Stimulated activated CD4-positive, alpha-beta T cell treated with anti-CD3 and anti-CD28 coated beads, Interleukin-1b, Interleukin-23, amount 100 ng/mL, for 1 hour (primary cell): ENCODE measurements at places on chromosomes 1 and 21.

DNA sequence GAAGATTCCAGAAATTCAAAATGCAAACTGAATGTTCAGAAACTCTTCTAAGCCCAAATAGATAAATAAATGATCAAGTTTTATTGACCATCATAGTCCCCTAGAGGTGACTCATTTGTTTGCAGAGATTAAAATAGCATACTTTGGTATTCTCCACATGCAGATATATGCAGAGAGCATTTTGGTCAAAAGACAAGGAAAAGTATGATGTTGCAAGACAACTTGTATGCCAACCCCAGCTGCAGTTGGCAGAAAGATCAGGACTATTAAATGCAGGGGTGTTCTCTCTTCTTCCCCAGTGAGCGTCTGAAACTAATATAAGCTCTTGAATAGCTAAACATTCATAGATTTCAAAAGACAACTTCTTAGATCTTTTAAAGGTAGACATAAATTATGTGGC, 404.9 kb downstream of the LTN1 start:
- no peak for DNase-seq

GRCh38 chr1:41616563-41616962, 132.1 kb upstream of the EDN2 start:
- no peak for DNase-seq

GRCh38 chr1:222275729-222276465, 272.0 kb downstream of the HHIPL2 start:
- no peak for DNase-seq

DNA sequence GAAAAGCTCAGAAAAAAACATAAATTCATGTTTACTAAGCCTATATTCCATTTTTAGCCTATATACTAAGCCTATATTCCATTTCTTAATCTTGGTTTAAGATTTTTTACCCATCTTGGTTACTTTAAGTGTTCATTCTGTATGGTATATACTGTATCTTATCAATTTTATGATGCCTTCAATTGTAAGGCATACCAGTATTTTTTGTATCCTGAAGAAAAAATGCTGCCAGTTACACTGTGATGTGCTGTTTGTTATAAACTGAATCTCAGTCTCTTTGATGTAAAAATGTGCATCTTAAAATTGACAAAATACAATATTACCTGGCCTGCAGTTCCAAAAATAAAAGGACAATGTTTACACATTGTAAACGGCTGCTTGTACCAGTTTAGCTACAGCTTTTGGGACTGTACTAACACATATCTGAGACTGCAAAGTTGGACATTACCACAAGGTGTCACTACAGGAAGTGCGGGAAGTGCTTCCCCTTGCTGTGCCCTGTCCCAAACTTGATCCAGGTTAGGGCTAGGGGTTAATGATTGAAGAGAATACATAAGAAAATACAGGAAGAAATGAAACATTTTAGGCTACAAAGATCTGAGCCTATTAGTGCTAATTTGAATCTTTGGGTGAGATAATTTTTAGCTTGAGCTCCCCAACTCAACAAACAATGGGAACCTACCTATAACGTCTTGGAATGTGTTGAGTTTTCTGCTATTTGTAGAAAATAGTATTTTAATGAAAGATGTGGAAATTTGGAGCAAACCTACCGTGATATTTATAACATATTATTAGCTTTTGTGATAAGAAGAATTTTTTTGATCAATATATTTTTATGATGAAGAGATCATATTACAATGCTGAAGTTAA, 108.9 kb downstream of the LBR start:
- no peak for DNase-seq

DNA sequence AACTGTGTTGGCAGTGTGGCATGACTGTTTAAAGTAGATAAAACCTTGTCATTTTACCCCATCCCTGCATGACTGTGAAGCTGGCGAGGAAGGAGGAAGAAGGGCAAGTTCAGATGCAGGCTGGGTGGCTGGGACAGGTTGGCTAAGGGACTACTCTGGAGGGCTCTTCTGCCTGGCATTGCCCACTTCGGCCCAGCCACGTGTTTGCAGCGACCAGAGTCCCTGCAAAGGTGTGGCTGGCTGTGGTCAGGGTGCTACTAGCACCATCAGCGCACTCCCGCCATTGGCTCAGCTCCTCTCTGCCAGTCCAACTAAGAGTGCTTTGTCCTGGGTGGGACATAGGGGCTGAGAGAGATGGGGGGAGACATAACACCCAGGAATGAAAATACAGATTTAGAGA, 7.2 kb downstream of the C1orf115 start:
- DNase-seq = no peak

DNA sequence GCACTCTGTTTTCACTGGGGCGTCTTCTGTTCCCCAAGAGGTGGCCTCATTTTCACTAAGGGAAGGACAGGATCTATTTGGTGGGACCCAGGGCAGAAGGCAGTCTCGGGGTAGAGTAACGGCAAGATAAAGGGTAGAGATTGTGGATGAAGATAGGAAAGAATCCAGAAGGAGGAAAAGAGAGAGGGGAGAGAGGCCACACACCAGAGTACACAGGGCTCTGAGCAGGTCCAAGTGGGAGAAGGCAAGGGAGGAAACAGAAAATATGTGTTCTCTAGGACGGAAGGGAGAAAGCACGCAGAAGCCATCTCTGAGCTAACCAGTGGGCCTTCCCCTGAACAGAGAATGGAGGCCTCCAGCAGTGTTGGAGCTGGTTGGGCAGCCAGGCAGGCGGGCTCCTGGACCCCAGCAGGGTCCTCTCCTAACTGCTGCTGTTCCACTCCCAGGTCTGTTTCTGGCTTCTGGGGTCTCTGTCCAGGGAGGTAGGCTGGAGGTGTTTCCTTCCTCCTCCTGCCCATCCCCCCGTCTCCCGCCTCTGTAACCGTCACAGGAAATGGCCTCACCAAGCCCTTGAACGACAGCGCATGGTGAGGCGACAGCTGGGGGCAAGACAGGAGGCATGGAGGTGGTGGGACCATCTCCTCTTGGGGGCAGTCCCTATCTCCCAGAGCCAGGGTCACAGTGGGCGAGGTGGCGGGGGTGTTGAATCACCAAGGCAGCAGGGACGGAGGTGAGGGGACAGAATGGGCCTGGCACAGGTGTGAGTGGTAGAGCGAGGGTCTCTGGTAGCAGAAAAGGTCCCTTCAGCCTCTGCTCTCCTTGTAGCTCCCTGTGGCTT, 649 bp downstream of the PTPN7 start:
- DNase-seq = peak; percentile 45

DNA sequence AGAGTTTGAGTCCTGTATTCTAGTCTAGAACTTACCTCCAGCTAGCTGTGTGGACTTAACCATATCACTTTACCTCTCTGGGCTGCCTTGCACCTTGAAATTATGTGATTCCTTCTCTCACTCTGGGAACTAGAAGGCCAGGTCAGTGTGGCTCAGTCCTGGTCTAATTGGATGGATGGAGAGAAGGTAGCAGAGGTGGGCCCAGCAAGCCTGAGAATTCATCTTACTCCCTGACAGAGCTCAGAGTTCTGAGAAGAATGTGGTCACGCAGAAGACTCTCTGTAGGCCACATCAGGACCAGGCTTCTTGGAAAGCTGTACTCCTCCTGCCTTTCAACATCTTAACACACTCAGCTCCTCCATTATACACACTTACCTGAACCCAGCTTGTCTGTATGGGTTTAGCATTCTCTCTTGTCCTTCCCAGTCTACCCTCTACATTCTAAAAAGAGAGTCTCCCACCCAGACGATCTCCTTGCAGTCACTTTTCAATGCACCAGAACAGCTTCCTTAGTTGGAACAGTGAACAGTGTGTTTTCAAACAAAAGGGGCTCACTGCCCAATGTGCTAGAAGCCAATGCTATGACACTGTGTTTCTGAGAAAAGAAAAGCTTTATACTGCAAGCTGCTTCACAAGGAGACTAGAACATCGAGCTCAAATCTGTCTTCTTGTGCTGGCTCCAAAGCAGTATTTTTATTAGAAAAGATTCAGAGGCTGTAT, 60.5 kb downstream of the CAPN9 start:
- no peak for DNase-seq

DNA sequence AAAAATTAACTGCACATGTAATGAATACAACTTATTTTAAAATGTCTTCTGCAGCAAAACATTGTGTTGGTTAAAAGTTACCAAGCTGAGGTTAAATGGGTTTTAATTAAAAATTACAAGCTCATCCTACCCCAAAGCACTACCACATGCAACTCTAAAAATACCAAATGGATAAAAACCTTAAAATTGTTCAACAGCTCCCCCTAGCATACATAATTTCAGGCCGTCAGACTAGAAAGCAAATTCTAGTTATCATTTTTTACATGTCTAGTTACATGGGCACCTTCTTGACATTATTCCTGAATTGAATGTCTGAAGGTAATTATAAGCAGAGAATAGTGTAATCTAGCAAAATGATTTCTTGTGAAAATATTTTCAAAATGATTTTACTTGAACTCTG, 176.5 kb downstream of the C1orf21 start:
- no peak for DNase-seq

GRCh38 chr1:59814901-59815825, at the start of gene HOOK1:
Gene HOOK1 (plus strand): TSS chr1:59814949. CDS start chr1:59815118, 169 bp downstream.
- DNase-seq = peak; percentile 10

- DNase-seq = no peak
Observed at GRCh38 chr1:242718967-242719366, 194.5 kb upstream of the PLD5 start.

GRCh38 chr1:9553736-9554144, 14.5 kb downstream of the SLC25A33 start:
- DNase-seq = no peak

- no peak for DNase-seq
Observed at GRCh38 chr21:45034556-45035476, 39.6 kb upstream of the ADARB1 start.

DNA sequence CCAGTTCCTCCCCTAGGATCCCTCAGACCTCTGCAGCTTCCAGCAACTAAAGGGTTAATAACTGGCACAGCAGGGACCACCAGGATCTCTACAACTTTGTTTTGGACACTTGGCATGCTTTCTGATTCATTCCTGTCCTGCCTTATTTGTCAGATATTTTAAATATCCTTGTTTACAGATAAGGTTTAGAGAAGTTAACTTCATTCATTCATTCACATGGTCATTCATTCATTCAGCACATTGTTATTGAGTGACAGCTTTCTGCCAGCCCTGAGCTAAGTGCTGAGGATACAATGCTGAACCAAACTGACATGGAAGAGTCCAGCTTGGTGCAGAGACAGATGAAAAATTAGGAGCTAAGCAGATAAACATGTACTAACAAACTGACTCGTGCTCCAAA, 8.8 kb upstream of the PHC2 start:
- DNase-seq = no peak

DNA sequence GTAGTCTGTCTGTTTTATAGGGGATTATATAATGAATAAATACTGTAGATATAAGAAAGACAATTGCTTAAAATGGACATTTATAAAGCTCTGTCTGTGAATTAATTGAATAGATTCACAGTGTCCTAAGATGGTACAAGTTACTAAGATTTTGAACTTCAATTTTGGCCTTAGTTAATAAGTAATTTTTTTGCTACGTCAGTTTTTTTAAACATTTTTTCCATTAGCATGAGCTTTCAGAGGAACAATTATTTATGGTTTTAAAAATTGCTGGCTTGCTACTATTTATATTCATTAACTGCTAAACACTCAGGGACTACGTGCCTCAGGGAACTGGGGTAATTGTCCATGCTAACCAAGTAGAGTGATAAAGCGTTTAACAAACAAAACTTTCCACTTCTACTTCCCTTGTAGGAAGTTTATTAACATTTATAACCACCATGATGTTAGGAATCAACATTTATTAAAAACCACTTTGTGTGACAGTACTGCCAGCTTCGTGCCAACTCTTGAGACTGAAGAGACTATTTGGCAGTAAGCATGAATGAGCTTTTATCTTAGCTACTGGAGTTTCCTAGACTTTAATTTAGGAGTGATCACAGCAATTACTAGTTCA, 65.4 kb upstream of the PTGS2 start:
- DNase-seq = no peak

DNA sequence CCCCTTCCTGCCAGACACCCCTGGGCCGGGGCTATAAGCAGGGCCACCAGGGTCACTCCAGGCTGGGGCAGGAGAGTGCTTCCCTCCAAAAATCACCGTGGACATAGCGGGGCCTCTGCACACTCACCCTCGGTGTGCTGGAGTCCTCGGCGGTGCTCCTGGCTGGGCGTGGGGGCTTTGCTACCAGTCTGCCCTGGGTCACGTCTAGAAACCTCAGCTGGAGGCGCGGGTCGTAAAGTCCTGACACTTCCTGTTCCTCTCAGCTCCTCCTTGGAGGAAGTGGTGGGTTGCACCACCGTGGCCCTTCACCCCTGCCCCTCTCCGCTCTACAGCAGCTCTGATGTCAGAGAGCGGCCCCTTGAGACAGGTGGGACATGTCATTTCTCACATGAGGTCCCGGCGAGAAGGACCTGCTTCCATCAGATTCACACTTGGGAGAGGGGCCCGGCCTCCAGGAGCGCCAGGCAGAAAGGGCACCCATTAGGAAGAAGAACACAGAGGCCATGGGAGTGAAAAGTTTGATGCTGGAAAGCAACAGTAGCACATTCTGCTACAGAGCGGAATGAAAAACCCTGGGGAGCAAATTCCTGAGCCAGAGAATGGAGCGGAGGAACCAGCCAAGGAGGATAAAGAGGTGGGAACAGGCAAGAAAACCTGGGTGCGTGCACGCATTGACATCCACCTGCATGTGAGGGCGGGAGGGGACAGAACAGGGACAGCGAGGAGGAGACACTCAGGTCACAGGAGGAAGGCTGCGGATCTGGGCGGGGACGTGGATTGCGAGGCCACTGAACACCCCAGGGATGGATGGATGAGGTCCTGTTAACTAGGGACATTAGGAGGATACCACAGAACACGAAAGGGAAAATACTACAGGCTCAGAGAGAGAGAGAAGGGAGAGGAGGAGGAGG, at the start of gene ITGB2:
Gene ITGB2 (minus strand): TSS at position 206 of the 911 bp plus-strand sequence. CDS start 10,117 bp downstream, outside the sequence.
- no peak for DNase-seq

DNA sequence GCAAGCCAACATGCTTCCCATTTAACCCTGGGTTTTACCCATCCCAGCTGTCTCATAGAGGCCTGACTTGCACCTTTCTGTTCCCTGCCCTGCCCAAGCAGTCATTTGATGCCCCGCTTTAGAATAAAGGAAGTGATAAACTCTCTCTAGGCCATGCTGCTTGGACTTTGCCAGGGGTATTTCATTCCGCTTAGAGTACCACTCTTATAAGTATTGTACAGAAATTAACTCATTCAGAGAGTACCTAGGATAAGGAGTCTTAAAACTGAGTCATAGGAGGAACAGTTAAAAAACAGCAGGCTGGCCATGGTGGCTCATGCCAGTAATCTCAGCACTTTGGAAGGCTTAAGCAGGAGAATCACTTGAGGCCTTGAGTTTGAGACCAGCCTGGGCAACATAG, 21.0 kb upstream of the LYST start:
- no peak for DNase-seq

GRCh38 chr1:74523873-74524480, 11.6 kb upstream of the LRRC53 start:
- DNase-seq = no peak

DNA sequence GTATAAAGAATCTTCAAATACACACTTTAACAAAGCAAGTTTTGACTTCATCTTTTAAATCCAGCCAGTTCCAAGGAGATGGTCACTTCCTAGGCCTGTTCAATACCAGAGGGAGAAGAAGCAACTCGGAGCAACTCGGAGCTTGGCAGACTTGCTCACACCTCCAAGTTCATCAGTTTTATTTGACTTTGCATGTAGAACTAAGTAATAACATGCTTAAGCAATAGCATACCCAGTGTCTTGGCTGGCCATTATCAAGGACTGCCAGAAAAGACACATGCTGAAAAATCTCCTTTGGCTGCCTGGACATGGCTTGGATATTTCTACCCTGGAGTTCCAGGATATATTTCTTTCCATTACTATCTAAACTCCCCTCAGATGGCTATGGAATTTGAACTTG, 52.6 kb downstream of the GNG12 start:
- no peak for DNase-seq
